ENCODE measurements at places on chromosomes 3 and 15. TPM values are rescaled to one million over a fixed set of nuclear protein-coding genes. Genes with fewer than 3 reads are reported as not detected.

- no peak for DNase-seq
Observed at GRCh38 chr3:172559020-172559419, 35.8 kb upstream of the TNFSF10 start.

The HESX1 gene
- 3.3 TPM for polyA plus RNA-seq

DNA sequence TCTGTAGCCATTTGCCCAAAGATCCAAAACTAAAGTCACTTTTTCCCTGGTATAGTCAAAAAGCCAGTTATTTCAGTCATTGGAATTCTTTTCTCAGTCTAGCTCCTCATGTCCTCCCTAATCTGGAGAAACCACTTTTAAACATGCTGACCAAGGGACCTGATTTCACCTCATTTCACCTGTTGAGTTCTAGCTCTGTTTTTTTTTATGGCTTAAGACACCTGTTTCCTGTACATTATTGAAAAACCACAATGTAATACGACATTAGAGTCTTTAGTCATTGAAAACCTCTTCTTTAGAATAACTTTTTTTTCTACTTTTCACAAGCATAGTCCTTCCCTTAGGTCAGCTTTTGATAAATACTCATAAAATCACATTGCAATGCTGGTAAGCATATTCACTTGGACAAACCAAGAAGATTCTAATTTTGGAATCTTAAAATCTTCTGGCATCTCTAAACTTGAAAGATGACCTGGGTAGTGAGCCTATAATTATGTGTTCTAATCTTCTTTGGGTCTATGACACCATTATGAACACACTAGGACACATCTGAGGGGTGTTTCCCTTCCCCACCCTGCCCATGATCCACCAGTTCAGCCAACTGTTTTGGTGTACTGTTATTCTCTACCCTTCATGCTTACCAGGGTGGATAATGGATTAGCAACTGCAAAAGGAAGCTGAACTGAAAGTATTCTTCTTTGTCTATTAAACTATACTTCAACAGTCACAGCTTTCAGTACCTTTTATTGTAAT is 103.5 kb upstream of the FXR1 start:
- no peak for DNase-seq

DNA sequence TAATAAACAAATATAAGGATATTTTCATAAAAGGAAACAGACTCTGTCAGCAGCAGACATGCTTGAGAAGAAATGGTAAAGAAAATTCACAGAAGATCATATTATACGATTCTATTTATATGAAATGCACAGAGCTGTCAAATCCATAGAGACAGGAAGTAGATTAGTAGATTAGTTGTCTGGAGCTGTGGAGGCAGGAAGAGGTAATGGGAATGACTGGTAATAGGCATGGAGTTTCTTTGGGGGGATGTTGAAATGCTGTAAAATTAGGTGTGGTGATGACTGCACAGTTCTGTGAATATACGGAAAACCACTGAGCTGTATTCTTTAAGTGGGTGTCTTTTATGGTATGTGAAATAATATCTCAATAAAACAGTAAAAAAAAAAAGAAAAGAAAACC is 35.3 kb downstream of the CEP152 start:
- DNase-seq: no peak

The ISG20 gene
- polyA plus RNA-seq: 0.79 TPM

The IL12A gene
- 3.3 TPM for polyA plus RNA-seq

DNA sequence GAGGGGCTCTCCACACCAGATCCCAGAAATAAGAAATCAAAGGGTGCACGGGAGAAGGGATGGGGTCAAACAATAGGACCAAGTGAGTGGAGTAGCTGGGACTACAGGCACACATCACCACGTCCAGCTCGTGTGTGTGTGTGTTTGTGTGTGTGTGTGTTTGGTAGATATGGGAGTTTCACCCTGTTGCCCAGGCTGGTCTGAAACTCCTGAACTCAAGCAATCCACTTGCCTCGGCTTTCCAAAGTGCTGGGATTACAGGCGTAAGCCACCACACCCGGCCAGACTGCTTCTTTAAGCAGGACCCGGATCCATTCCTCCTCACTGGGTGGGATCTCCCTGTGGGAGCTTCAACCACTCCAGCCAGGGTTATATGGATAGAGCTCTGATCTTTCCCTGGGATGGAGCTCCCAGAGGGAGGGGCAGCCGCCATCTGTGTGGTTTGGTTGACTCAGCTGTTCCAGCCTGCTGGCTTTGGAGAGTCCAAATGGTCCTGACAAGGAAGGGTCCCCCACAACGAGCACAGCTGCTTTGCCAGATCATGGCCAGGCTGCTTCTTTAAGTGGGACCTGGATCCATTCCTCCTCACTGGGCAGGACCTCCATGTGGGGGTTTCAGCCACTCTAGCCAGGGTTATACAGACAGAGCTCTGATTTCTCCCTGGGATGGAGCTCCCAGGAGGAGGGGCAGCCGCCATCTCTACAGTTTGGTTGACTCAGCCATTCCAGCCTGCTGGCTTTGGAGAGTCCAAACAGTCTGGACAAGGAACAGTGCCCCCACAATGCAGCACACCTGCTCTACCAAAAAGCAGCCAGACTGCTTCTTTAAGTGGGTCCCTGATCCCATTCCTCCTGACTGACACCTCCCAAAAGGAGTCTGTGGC is 9.1 kb upstream of the AVEN start:
- no peak for DNase-seq

The SLC24A5 gene
- polyA plus RNA-seq: not detected

The POLR2H gene
- 80.2 TPM for polyA plus RNA-seq

GRCh38 chr15:71957026-71957425 is 146.7 kb downstream of the NR2E3 start:
- no peak for DNase-seq
